T47D (cell line): ENCODE measurements at places on chromosomes 7 and 10.
A peak's percentile ranks its signal among the peaks of the same experiment; 100 is the strongest.

- DNase-seq: no peak
These were observed 11.3 kb downstream of the SAP25 start for GRCh38 chr7:100562195-100563099.

GRCh38 chr7:38375453-38375852, 102.0 kb upstream of the TARP start:
- no peak for DNase-seq

- DNase-seq: no peak
These were observed 69.5 kb downstream of the HIBADH start for GRCh38 chr7:27593226-27593625.

GRCh38 chr7:40232242-40232893, 97.6 kb downstream of the SUGCT start:
- peak; percentile 81 for DNase-seq

DNA sequence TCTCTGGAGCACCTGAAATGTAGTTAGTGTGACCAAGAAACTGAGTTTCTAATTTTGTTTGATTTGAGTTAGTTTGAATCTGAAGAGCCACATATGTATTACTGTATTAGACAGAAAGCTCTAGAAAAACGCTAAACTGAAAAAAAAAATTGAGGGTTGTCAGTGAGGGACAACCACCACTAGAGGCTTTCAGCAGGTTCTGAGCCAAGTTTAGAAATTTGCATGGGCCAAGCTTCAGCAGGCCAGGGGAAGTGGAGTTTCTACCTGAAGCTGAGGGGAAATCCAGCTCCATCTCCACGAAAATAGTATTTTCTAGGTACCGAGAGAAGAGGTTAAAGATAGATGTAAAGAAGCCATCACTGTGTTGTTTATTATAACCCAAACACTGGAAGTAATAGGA, 77.9 kb upstream of the PLXNA4 start:
- DNase-seq: no peak

GRCh38 chr10:61125560-61126170, 181.7 kb upstream of the RHOBTB1 start:
- DNase-seq: no peak

DNA sequence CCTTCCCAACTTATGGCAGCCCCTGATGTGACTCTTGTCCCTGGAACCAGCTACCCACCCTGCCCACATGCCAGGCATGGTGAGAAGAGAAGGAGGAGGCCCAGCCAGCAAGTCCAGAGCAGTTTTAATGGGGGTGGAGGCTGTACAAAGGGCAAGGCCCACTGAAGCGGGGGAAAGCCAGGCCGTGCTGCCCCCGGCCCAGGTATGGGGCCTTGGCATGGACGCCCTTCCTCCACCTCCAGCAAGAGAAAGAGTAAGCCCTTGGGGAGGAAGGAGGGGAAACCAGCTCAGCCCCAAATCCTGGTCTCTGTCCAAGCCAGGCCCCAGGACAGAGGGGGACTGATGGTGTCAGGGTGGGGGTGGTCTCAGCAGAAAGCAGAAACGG, 7.0 kb downstream of the NFKB2 start:
- no peak for DNase-seq

GRCh38 chr7:78071491-78072200, 273.1 kb downstream of the PHTF2 start:
- DNase-seq: no peak
